ENCODE measurements at places on chromosomes 7 and 10.

GRCh38 chr10:4840151-4840550, 14.1 kb downstream of the AKR1E2 start:
- no peak for DNase-seq

- DNase-seq, result no peak
Observed at GRCh38 chr7:68422281-68422680, 1176.0 kb upstream of the AUTS2 start.

- DNase-seq, result no peak
Observed at GRCh38 chr7:128389618-128390329, 20.0 kb downstream of the IMPDH1 start.

DNA sequence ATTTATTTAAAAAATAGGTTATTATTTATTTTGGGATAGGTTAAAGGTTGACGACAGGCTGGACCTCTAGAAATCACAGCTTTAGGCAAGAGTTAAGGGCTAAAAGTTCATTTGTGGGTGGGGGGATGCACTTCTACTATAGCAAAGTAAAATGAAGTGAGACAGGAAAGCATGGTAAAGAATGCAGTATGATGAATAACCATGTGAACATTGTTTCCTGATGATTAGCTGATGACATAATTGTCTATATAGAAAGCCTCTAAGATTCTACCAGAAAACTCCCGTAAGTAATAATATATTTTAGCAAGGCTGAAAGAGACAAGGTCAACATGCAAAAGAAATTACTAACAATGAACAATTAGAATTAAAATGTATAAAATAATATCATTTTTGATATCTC, 25.7 kb upstream of the PRSS37 start:
- DNase-seq, result no peak

DNA sequence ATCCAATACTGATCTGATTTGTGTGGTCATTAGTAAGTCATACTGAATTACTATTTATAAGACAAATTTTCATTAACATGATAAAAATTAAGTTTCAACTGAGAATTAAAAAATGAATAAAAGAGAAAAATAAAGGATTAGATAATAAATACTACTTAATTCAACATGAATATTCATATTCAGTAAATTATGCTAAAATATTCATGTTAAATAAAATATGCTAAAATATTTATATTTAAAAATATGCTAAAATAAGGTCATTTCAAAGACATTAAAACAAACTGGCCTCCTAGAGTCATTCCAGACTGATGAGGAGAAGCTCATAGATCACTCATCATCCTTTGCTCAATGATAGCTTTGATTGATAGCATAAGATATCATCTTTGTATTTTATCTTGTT, 16.7 kb upstream of the TMEM106B start:
- DNase-seq, result no peak

GRCh38 chr7:106779877-106780276, 85.2 kb upstream of the PIK3CG start:
- no peak for DNase-seq

GRCh38 chr10:32061440-32061839, 5.2 kb upstream of the KIF5B start:
- DNase-seq, result no peak

DNA sequence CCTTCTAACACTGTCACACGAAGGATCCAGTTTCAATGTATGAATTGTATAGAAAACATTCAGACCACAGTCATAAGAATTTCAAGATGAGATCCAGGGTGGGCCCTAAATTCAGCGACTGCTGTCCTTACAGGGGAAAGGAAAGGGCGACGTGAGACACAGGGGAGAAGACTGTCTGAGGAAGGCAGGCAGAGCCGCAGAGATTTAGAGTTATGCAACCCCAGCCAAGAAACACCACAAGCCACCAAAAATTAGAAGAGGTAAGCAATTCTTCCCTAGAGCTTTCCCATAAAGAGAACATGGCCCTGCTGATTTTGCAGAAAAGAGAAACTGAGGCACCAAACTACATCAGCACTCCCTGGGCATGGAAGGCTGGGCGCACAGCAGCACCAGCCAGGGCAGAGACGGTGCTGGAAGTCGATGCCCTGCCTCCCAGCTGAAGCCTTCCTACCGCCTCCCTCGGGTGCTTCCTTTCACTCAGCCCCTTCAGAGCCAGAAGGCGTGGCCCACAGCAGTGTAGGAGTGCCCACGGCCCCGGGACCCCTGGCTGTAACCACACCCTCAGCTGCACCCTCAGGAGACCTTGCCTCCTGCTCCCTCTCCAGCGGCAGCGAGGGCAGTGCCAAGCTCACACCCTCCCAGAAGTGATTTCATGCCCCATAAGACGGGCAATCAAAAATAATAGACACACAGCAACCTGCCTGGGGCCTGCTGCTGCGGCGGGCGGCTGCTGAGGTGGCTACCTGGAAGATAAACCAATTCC, 81.0 kb upstream of the LRRC4 start:
- DNase-seq, result no peak

DNA sequence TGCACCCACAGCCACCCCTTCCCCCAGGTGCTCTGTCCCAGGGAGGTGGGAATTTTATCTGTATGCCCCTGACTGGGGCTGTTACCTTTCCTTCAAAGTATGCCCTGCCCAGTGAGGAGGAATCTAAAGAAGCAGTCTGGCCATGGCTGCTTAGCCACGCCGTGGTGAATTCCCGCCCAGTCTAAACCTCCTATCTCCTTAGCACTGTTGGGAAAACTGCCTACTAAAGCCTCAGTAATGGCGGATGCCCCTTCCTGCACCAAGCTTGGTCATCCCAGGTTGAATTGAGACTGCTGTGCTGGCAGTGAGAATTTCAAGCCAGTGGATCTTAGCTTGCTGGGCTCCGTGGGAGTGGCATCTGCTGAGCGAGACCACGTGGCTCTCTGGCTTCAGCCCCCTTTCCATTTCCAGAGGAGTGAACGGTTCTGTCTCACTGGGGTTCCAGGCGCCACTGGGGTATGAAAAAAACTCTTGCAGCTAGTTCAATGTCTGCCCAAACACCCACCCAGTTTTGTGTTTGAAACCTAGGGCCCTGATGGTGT, 87.2 kb downstream of the ABCC2 start:
- DNase-seq, result no peak

GRCh38 chr10:119118231-119118630, 14.3 kb downstream of the DENND10 start:
- DNase-seq, result no peak

GRCh38 chr10:115727129-115727528, 545.9 kb downstream of the GFRA1 start:
- DNase-seq, result no peak

- DNase-seq, result no peak
Observed at GRCh38 chr10:33799281-33799943, 464.9 kb upstream of the NRP1 start.

DNA sequence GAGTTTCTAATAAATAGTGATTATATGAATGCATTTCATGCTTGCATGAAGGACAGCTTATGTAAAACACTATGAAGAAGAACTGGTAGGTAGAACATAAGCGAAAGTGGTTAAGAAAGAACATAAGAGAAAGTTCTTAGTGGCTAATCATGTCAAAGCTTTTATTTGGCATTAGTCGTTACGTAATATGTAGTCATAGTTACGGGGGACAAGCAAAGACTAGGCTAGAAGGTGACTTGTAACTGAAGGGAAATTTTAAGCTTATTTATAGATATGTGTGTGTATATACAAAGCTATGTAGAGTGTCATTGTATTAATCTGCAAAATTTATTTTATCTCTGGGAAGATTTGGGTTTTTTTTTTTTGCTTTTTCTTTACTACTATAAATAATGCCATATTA, 36.9 kb downstream of the CAPZA2 start:
- no peak for DNase-seq

- no peak for DNase-seq
Observed at GRCh38 chr10:1535301-1535965, 201.9 kb downstream of the ADARB2 start.

DNA sequence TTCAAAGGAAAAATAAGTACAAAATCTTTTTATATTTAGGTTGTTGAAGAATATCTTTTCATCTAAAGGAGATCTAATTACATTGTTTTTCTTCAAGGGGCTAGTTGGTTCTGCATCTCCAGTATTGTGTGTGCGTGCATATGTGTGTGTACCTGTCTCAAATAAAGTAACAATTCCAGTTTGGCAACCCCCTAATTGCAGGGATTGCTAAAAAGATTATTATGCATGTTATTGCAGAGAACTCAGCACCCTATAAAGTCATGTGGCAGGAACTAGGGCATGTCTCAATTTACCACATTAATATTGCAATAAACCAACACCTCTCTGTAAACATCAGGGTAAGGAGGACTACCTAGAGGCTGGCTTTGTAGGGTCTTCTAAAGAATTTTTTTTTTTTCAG, 37.0 kb downstream of the MRPS33 start:
- no peak for DNase-seq

DNA sequence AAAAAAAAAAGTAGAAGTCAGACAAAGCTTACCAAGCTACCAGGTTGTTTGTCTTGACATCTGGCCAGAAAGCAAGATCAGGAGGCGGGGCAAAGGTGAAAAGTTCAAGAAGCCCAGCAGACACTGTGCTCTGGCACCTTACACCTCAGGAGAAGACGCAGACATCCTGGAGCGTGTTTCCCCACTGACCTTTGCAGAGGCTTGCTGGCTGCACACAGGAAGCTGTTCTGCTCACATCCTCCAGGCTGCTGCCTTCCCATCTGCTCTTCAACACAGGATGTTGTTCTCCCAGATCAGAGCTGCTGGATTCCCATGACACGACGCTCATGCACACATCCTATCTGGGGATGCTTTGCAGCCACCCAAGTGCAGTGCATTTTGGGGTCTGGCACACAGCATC, 174.4 kb upstream of the KIAA1217 start:
- DNase-seq, result no peak

- DNase-seq, result no peak
Observed at GRCh38 chr10:58440484-58440883, 55.3 kb downstream of the TFAM start.

GRCh38 chr7:114414156-114415063, at the start of gene FOXP2:
Gene FOXP2, plus strand, starts transcription at chr7:114414815. Its CDS starts 11,697 bp downstream, at chr7:114426512.
- no peak for DNase-seq

GRCh38 chr10:72077275-72077990, 10.9 kb downstream of the SPOCK2 start:
- no peak for DNase-seq

DNA sequence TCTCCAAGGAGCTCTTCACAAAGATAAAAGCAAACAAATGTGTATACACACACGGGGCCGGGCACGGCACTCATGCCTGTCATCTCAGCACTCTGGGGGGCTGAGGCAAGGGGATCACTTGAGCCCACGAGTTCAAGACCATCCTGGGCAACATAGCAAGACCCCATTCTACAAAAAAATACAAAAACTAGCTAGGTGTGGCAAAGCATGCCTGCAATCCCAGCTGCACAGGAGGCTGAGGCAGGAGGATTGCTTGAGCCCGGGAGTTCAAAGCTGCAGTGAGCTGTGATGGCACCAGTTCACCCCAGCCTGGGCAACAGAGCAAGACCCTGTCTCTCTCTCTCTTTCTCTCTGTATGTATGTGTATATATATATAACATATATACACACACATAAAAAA, 22.3 kb downstream of the TTYH3 start:
- DNase-seq, result no peak

DNA sequence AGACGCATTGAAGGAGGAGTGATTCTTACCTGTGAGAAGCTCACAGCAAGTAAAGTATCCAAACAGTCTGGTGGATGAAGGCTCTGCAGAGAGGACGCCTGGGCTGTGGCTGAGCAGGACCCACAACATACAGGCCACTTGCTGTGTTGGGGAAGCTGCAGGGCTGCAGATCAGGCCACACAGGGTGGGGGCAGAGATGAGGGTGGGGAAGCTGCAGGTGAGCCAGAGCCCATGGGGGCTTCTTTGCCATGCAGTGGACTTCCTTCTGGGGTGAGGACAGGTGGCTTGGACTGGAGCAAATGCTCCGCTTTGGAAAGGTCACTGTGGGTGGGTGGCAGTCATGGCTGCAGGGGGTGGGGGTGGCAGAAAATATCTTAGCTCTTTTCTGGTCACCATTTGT, 214.8 kb downstream of the GLRX3 start:
- DNase-seq, result no peak

GRCh38 chr7:7720750-7721621, 2.6 kb upstream of the RPA3 start:
- DNase-seq, result no peak

DNA sequence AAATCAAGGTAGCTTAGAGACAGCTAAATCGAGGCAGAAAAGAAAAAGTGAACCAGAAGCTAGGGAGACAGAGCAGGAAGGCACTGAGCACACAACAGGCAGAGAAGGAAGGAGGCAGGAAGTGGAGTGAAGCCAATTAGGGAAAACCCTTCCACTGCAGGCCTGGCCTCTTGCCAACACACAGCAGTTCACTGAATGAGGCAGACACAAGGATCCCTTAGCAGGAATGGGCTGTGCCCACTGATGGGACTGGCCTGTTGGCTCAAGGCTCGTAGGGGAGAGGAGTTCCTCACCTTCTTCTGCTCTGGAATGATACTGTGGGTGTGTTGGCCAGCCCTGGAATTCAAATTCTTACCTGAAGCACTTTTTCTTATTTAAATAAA, 220.3 kb upstream of the STK17A start:
- DNase-seq, result no peak

DNA sequence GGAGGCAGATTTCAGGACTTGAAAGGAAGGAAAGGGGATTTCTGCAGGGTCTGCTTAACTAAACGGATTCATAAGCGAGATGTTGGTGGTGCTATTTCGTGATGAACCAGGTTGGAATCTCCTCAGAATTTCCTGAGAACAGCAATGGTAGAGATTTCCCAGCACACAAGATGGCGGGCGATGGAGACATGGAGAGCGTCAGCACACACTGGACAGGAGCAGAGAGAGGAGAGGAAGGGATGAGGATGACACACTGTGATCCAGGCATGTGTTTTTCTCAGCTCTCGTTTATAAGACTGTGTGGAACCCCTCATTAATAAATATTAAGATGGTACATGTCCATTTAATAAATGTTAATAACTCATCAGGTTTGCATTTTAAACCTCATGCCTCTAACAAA, 43.9 kb upstream of the LYZL1 start:
- no peak for DNase-seq

DNA sequence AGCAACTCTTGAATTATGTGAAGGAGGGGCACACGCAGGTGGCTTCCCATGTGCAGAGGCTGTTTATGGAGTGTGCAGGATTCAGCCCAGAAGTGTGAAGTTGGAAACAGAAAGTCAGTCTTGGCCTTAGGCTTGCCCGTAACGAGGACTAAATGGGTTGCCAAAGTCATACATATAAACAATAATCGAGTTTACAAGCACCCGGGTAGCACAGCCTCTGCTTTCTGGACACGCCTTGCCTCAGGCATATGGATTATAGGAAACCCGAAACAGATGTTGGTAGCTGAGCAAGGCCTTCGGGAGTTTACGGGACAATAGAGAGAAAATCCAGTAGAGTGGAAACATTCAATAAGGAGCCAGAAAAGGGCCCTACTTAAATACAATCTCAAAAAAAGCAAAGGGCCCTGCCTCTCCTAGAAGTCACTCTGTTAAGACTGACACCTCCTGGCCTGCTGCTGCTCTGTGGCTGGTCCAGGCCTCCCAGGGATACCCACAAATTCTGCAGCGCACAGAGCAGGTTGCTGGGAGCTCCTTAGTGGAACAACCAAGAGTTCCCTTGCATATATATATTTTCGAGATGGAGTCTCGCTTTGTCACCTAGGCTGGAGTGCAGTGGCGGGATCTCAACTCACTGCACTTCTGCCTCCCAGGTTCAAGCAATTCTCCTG, 48.5 kb downstream of the SMKR1 start:
- DNase-seq, result no peak

All from stimulated activated CD4-positive, alpha-beta T cell treated with anti-CD3 and anti-CD28 coated beads, TNF-alpha, amount 100 ng/mL, for 4 hours (primary cell).